Activated gamma-delta T cell (primary cell): ENCODE measurements at places on chromosomes 6 and 20.

- DNase-seq, result no peak
These were observed 49.3 kb upstream of the SRPK1 start for GRCh38 chr6:35970181-35970580.

DNA sequence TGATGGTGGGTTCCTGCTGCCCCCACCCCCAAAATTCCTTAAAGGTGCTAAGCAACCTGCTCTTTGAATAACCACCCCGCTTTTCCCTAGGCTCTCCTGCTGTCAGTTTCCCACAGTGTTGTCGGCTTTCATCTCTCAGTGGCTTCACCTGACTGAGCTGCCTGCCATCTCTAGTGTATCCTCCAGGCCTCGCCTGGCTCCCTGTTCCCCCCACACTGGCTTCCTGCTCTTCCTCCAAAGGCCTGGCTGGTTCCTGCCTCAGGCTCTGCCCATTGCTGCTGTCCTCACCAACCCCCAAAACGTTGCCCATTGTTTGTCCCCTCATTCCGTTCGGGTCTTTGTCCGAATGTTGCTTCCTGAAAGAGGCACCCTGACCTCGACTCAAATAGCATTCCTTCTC is 93.8 kb upstream of the POPDC3 start:
- no peak for DNase-seq

GRCh38 chr6:53811082-53811481 is 16.3 kb downstream of the LRRC1 start:
- no peak for DNase-seq

GRCh38 chr6:42199106-42199981 is 4.6 kb upstream of the GUCA1B start:
- DNase-seq, result no peak

DNA sequence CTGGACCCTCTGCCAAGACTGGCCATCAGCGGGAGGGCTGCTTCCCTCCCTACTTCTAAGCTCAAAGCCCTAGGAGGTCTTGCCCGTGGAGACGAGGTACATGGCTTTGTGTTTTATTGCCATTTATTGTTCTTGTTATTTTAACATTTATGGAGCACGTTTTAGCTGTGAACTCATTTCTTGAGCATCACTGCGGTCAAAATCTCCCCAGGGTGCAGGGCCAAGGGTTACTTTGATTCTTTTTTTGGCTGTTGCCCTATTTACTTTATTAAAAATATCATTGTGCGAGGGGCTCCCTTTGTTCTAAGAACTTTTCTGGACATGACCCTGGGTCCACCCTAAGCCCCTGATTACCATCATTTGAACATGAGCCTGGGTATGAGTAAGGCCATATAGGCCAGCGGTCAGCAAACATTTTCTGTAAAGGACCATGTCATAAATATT is 51.6 kb downstream of the EYA2 start:
- DNase-seq, result no peak

DNA sequence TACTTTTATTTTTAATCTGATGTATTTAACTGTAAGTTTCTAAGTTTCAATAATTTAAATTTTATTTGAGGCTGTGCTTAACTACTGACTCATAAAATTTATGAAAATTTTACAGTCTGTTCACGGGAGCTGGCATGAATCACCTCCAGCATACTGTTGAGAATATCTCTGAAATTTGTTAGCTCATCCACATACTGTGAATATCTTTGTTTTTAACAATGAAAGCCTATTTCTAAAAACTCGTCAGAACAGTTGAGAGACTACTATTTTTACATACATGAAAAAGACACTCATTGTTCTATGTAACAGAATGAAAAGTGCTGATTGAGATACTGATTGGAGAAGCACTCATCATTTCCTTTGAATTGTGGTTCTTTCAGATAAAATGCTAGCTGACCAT is 749.3 kb downstream of the TENT5A start:
- DNase-seq, result no peak

GRCh38 chr6:137493218-137494038 is 766 bp downstream of the OLIG3 start:
- peak; percentile 19 for DNase-seq

- no peak for DNase-seq
These were observed 122.0 kb downstream of the GFRAL start for GRCh38 chr6:55449225-55449624.

DNA sequence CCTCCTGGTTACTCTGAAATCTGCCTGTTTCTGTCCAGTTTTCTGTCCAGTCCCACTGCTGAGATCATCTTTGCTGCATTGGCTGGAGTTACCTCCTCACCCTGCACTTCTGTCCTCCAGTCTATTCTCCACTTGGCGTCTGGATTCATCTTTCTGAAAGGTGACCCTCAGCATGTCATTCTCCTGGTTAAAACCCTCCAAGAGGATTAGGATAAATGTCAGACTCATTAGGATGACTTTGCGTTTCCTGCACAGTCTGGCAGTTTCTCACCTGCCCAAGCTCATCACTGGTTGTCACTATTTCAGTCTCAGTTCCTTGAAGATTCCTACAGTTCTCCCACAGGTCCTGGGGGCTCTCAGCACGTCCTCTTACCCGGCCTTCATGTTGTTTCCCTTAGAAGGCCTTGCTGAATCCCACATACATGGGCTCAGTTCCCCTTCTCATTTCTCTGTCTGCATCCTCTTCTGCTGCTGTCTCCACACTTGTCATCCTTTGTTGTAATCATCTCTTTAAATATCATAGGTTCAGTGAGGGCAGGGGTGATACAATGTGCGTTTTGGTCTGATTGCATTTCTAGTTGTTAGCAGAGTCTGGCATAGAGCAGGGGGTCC is 374.8 kb downstream of the QKI start:
- DNase-seq, result no peak

DNA sequence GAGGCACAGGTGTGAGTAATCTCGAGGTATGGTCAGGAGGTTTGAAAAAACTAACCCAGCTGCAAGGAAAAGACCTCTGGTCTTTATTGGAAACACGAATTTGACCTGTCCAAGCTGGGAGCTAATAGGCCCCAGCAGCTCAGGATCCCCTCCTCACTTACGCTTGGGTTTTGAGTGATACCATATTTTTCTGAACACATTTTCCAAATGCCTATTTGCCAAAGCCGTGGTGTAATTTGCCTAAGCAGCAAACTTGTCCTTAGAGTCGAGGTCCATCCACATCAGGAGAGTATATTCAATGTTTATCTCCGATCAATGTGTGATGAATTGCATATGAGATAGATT is 128.0 kb downstream of the BCAS1 start:
- DNase-seq, result no peak

- DNase-seq, result no peak
These were observed 40.2 kb upstream of the DDR1 start for GRCh38 chr6:30844118-30844535.

DNA sequence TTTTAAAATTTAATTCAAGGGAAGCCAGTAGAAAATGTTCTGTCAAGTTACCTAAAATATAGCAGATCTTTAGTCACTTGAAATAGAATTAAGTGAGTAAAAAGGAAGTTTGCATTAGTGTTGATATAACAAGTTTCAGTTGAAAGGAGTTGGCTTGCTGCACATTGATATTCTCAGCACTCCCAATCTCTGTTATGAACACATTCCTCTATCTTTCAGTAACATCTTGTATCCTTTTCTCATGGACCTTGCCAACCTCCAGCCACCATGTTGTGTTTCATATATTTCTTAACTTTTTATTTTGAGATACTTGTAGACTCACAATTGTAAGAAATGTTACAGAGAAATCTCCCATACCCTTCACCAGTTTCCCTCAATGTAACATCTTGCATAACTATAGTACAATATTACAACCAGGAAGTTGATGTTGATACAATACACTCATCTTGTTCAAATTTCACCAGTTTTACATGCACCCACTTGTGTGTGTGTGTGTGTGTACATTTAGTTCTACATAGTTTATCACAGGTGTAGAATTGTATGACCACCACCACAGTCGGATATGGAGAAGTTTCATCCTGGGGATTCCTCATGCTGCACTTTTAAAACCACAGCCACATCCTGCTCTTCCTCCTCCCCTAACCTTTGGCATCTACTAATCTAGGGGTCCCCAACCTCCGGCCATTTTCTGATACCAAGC is 20.2 kb upstream of the PAQR8 start:
- no peak for DNase-seq

GRCh38 chr20:30595698-30596097 is 661.8 kb upstream of the DEFB115 start:
- DNase-seq, result no peak

DNA sequence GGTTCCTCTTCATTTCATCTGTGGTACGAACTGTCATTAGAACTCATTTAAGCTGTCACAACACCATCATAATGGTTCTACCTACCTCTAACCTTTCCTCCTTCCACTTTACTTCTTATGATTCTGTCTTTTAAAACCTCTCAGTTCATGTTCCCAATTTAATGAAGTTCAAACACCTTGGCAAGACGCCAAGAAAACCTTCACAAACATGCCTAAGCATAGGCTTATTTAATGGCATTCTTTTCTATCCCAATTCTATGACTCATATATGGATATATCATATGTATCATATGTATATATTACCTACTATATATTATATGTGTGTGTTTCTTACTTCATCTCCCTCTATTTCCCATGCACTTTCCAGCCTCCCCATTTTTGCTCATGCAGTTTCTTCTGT is 283.4 kb upstream of the TBX18 start:
- no peak for DNase-seq

GRCh38 chr20:35020108-35020928 is 64.7 kb downstream of the MYH7B start:
- DNase-seq, result no peak

DNA sequence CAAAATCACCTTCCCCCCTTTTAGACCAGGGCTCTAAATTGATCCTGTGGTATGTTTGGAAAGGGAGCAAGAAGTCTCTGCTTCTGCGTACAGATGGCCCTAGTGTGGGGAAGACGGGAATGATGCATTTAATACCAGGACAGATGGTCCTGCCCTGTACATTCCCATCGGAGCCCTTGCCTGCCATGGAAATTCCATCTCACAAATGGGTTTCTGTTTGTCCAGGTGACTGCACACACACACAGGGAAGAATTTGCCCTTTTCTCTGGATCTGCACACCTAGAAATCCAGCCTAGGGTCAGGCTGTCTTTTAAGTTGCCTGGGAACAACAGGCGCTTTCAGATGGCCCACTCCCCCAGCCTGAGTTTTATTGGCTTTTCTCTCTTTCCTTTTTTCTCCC is 1.3 kb downstream of the MAS1 start:
- no peak for DNase-seq

- no peak for DNase-seq
These were observed 26.2 kb downstream of the SLC16A10 start for GRCh38 chr6:111113336-111114086.

DNA sequence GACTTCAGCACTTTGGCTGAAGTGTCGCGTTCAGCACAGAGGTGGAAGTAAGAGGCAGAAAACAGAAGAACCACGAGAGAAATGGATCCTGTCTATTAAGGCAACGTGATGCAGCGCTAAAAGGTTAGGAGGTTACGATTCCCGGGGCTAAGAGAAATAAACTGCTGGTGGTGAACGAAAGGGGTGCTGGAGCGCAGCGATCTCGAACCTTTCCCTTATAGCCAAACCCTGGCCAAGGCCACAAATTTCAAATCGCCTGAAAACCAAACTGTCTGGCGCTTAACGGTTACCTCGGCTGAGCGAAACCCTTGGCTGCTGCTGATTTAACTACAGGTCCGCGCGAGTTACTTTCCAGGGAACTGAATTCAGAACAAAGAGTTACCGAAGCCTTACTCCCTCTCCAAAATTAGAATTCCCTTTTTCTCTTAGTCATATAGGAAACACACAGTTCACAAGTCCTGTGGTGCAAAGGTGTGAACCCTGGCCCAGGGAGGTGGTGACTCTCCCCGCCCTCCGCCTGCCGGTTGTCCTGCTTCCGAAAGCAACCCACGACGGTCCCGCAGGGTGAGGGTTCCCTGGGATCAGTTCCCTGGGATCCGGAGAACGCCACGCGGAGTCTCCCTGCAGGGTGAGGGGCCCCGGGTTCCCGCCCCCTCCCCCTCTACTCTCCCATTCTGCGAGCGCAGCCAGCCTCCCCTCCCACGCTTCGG is 1.3 kb upstream of the SLC35D3 start:
- no peak for DNase-seq

DNA sequence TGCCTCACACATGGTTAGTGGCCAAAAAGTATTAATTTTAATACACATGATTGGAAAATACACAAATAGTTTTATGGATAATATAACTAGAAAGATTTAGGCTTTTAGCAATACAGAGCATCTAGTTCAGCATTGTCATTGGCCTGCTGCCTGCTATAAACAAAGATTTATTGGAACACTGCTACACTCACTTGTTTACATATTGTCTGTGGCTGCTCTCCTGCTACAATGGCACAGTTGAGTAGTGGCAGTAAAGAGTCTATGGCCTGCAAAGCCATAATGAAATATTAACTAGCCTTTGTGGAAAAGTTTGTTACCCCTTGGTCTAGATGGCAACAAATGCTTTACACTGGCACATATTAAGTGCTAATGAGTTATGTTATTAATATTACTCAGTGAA is 37.8 kb downstream of the ZNF451 start:
- DNase-seq, result no peak

- no peak for DNase-seq
These were observed 116.8 kb upstream of the SUPT3H start for GRCh38 chr6:45494416-45495135.

DNA sequence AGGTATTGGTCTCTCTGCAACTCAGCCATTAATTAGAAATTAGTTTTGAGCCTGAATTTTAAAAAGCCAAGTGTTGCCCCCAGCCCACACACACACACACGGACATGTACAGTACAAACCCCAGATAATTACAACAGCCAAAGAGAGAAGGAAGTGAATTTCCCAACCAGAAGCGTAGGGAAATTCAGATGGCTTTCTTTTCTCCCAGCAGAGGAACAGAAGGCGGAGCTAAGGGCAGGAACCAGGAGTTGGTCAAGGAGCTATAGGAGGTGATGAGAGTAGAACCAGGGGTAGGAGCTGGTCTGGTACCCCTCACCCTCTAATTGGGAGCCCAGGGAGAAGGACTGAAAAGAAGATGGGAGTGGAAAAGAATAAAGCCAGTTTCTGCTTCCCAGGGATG is 3.9 kb upstream of the ZBTB9 start:
- DNase-seq, result no peak

DNA sequence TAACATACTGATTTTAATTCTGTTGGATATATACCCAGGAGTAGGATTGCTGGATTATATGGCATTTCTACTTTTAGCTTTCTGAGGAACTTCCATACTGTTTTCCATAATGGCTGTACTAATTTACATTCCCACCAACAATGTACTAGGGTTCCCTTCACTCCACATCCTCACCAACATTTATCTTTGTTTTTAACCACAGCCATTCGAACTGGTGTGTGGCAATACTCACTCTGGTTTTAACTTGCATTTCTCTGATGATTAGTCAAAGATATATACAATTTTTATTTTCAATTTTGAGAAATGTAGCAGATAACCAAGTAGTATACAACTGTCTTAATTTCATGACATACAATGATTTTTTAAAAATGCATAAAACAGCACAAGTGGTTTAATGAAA is 30.3 kb upstream of the ADGRG6 start:
- no peak for DNase-seq
